ENCODE measurements at places on chromosomes 3 and 15. TPM values are rescaled to one million over a fixed set of nuclear protein-coding genes. Genes with fewer than 3 reads are reported as not detected.

Gene TGM5
- 5.0 TPM for total RNA-seq

Gene REC114
- not detected for total RNA-seq

Gene GPR160
- 5.5 TPM for total RNA-seq

Gene UBA7
- 85.4 TPM for total RNA-seq

Gene NPAP1
- total RNA-seq = not detected

DNA sequence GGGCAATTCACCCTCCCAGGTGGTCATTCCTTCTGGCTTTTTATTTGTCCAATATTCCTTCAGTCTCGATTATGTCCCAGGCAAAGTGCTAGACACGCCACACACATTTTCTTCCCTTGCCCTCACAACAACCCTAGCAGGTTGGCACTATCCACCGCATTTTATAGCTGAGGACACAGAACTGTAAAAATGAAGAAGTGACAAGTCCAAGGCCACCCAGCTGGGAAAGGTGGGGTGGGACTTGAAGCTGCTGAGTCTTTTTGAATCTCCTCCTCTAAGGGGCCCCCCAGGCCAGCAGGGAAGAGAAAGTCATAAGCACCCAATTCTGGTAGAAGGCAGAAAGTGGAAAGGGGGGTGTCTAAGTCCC lies 60.6 kb downstream of the CEMIP start:
- no peak for DNase-seq

- DNase-seq = no peak
Measured at GRCh38 chr3:53132347-53132746, 2.1 kb upstream of the RFT1 start.

DNA sequence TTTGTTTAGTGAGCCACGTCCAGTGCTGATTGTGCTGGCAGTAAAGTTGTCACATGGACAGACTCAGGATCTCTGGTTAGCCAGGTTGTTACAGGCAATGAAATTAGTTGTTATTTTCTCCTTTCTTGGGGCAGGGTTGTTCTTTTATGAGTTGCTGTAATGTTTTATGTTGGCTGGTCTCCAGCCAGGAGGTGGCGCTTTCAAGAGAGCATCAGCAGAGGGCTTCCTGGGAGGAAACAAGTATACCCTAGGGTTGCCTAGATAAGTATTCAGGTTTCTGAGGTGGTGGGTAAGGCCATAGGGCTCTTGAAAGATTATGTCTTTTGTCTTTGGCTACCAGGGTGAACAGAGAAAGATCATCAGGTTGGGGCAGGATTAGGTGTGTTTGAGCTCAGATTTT lies 14.5 kb upstream of the CFAP20DC start:
- no peak for DNase-seq

DNA sequence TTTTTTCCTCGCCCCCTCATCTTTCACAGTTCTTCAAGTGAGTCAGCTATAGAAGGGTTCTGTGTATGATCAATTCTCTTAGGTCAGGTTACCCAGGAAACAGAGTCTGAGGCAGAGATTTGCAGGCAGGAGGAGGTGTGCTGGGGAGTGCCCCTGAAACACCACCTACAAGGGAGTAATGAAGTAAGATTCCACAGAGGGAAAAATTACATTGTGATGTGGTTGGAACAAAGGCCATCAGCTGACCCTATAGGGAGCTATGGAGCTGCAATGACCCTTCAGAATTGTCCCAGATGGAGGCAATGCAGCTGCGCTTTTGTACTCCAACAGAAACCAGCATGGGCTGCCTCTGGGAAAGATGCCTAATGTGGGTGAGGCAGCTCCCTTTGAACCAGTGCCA lies 142.2 kb upstream of the CNTN3 start:
- no peak for DNase-seq

DNA sequence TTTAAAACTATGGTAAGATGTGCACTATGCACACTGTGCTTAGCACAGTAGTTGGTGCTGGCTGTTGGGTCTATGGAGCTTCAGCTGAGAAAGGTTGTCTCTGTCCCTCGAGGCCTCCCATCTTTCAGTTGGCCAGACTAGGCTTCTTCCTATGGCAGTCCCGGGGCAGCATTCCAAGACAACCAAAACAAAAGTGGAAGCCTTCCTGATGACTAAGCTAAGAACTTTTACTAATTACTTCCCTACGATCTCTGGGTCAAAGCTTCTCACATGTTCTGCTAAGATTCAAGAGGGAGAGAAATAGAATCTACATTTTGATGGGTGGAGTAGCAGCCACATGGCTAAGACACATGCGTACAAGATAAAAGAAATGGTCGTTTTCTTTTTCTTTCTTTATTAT lies 342.8 kb downstream of the TUSC7 start:
- no peak for DNase-seq

DNA sequence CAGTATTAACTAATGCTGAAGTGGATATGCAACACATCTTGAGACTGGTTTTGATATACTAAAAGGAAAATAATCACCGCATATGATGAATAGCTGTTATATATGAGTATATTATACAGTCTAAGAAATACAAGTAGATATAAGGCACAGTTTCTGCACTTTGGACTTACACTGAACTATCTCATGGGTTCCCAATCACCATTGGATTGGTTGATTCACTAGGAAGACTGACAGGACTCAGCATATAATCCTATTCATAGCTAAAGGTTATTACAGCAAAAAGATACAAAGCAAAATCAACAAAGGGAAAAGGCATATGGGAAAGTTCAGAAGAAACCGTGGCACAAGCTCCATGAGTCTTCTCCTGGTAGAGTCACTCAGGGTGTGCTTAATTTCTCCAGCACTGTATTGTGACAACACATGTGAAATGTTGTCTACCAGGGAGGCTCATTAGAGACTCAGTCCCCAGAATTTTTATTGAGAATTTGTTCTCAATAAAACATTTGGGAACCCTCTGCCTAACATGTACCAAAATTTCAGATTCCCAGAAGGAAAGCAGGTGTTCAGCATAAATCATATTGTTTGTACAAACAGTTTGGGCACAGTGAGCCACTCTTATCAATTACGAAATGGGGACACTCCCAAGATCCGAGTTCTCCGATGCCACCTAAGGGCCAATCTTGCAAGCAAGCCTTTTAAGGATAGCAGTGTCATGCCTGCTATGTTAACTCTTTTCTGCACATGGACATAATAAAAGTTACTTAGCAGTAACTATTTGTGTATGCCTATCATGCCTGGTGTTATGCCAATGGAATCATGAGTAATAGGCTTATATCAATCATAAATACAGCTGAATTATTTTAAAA lies 26.8 kb downstream of the CMC1 start:
- DNase-seq = no peak

DNA sequence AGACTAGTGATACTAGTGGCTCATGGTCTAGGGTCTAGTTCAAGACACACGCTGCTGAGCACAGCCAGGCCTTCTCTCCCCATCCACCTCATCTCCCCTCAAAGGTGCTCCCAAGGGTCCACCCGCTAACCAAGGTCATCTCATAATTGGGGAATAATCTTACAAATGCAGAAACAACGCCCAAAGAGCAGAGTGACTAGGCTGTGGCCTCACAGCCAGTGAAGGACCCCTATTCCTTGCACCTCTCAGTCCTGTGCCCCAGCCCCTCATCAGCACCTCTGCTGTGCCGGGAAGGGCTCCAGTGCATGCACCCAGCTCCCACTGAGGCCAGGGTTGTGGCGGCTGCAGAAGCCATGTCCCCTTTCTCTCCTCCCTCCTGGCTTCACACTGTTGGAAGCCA lies 286.9 kb downstream of the UACA start:
- no peak for DNase-seq

DNA sequence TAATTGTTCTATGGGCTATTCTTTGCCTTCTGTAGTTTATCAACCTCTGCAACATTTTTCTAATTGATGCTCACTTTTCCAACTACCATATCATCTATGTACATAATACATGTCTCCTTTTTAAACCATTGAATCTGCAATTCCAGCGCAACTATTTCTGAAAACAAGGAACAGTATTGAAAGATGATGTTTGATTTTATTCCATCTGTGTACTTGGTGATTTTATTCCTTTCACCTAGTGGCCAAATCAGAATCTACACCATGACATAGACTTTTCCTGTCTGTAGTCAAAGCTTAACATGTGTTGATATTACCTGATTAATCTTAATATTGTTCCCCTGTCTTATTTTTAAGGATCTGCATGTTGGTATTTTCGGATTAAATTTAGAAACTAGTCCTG lies 13.0 kb downstream of the NKTR start:
- DNase-seq = no peak

Data from omental fat pad (tissue), 4 donors.